ENCODE measurements at places on chromosomes 6 and 20. TPM values are rescaled to one million over a fixed set of nuclear protein-coding genes. Genes with fewer than 3 reads are reported as not detected.

GRCh38 chr20:12410783-12411182 lies 493.1 kb downstream of the BTBD3 start:
- no peak for DNase-seq

BACH2 gene
- 10.5 TPM for total RNA-seq

- DNase-seq = no peak
Measured at GRCh38 chr6:148347441-148348054, 4.9 kb downstream of the SASH1 start.

DNA sequence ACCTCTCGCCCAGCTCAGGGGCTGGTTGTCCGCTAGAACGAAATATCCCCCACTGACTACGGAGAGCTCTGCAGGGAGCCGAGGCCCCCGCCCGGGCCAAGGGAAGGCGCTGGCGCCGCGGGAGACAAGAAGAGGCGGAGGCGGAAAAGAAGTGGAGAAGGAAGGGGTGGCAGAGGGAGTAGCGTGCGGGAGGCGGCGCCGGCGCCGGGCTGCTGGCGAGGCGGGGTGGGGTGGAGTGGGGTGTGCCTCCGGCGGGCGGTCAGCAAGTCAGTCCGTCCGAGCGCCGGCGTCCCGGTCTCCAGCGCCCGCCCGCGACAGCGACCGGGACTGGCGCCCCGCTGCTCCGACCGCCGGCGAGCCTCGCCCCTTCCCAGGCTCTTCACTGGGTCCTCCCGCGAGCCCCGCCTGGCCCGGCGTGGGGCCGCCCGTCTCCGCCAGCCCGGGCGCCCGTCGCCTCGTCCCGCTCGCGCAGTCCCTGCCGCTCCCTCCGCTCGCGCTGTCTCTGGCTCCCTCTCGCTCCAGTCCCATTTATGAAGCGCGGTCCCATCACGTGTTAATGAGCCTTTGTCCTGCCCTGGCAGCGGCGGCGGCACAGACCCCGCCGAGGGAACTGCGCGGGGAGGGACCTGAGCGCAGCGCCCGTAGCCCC lies at the start of gene CNR1:
TSS of gene CNR1 (minus strand) at position 504 of the 649 bp plus-strand sequence. CDS start 21,073 bp downstream, outside the sequence.
- DNase-seq = peak; percentile 71

- no peak for DNase-seq
Measured at GRCh38 chr6:135655055-135655454, 157.5 kb upstream of the AHI1 start.

FUT9 gene
- not detected for total RNA-seq

DNA sequence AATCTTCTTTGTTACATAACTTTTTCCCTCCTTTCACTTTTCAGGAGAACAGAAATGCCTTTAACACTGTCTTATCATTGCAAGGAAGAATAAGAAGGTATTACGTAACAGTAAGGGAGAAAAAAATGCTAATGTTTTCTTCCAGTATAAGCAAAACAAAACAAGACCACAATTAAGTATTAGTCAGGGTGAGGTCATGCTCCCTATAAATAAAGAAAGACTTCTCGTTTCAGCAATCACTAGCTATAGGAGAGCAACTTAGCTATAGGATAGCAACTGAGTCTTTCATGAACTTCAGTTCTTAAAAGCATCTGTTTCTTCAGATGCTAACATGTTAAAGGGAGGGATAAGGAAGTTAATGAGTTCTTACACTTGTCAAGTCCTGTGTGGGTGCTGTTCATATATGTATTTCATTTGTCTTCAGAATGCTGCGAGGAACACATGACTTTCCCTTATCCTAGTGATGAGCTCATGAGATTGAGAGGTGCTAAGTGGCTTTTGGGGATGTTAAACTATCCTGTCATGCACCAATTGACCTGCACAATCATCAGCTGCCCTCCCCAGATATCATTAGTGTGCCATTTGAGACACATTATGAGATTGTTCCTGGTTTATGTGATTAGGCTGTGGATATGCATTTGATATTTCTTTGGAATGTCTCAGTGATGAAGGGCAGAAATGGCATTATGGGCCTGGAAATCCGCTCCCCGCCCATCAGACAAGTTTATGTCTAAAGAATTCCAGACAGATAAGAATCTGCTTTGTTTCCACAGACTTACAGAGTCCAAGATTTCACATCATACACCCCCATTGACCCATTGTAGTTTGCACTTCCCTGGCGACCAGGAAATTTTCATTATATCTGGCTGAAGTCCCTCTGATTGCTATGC lies 37.5 kb downstream of the LAMA4 start:
- no peak for DNase-seq

PDYN gene
- not detected for total RNA-seq

DNA sequence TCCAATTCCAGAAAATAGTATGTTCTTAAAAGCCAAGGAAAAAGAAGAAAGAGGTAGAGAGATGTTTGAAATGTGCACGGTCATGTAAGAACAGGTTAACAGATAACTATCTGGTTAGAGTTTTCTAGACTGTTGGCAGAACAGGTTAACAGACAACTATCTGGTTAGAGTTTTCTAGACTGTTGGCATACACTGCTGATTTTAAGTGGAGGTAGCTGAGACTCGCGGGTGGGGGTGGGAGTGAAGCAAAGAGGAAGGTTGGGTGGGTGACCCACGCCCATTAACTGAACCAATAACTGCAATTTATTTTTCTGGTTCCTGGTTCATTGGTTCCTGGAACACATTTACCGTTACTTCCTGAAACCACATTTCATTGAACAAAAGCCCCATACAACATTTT lies 157.5 kb downstream of the ELOVL4 start:
- no peak for DNase-seq

GRCh38 chr6:56842686-56843475 lies 112.0 kb upstream of the BEND6 start:
- no peak for DNase-seq

Data from chondrocyte (in vitro differentiated cells).